Stimulated activated CD4-positive, alpha-beta T cell treated with anti-CD3 and anti-CD28 coated beads, Interleukin-15, amount 100 ng/mL, for 48 hours (primary cell): ENCODE measurements at places on chromosomes 5 and 9.

- no peak for DNase-seq
These were observed 526.1 kb downstream of the BNC2 start for GRCh38 chr9:16344343-16344742.

DNA sequence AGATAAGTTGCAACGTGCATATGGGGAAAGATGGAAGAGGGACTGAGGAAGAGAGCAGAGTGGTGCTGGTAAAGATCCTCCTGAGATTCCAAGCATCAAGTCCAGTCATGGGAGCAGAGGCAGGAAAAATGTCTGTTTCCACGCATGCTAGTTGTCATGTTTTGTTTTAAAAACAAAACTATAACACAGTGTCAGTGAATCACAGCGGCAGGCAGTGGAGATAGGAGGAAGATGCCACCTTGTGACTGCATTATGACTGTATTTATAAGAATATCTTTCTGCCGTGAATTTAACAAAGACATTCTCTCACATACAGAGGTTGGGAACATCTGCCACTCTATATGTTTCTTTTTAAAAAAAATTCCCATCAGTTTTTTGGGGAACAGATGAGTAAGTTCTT, 3.7 kb upstream of the SVEP1 start:
- no peak for DNase-seq

- DNase-seq = no peak
These were observed 77.8 kb upstream of the PRRC1 start for GRCh38 chr5:127439644-127440043.

DNA sequence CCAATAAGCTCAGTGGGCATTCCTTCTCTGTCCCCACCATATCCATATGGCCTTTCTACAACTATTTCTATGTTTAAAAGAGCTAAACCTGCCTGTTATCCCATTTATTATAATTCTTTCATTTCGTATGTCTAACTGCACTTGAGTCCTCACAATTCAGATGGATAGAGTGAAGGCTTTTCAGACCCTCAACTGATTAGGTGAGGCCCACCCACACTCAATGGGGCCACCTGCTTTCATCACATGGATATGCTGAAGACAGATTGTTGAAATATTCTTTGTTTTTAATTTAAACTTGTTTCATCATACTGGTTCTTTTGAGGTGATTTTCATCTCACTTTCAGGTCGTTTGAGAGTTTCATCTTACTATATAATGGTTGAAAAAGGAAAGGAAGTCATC, 5.7 kb upstream of the S1PR3 start:
- no peak for DNase-seq

DNA sequence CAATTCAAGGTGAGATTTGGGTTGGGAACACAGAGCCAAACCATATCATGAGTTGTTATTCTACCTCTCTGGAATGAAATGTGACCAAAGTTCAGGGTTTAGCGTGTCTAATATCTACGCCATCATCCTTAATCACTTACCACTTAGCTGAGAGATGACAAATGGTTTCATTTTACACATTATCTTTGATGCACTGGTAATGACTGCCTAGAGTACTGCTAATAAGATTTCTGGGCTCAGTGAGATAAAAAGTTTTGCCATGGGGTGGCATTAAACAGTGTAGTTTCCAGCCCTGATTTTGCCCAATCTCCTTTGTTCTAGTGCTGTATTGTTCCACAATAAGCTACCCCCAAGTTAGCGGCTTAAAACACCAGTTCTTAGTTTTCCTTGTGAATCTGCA, 367.2 kb downstream of the MLLT3 start:
- no peak for DNase-seq

DNA sequence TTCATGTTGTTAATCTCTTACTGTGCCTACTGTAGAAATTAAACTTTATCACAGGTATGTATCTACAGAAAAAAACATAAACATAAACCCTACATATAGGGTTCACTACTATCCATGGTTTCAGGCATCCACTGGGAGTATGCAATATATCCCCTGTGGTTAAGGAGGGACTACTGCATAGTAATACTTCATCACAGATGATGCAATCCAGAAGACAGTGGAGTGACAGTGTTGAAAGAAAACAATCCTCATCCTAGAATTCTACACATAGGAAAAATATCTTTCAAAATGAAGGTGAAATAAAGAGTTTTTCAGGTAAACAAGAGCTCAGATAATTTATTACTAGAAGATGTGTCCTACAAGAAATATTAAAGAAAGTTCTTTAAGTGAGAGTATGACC, 105.9 kb downstream of the HOMER1 start:
- no peak for DNase-seq

GRCh38 chr5:139560752-139561654, at the start of gene UBE2D2:
TSS of gene UBE2D2 (plus strand) at chr5:139561339. CDS start at chr5:139561792, 453 bp downstream.
- DNase-seq = peak; percentile 95

- DNase-seq = no peak
These were observed 411.4 kb upstream of the SGCD start for GRCh38 chr5:155915601-155916000.

DNA sequence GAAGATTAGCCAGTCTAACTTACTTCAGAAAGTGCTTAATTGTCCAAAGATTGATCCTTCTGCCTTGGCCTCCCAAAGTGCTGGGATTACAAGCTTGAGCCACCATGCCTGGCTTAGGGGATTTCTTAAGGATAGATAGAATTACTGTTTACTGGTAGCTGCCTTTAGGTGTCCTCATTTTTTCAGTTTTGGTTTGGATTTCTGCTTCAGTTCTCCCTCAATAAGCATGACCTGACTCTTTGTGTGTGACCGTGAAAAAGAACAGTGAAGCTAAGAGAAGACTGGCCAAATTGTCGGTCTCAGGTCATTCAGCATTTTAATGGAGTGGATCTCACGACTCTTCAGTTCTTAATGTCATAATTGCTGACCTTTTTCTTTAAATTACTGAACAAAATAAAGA, 22.9 kb upstream of the CMYA5 start:
- no peak for DNase-seq

DNA sequence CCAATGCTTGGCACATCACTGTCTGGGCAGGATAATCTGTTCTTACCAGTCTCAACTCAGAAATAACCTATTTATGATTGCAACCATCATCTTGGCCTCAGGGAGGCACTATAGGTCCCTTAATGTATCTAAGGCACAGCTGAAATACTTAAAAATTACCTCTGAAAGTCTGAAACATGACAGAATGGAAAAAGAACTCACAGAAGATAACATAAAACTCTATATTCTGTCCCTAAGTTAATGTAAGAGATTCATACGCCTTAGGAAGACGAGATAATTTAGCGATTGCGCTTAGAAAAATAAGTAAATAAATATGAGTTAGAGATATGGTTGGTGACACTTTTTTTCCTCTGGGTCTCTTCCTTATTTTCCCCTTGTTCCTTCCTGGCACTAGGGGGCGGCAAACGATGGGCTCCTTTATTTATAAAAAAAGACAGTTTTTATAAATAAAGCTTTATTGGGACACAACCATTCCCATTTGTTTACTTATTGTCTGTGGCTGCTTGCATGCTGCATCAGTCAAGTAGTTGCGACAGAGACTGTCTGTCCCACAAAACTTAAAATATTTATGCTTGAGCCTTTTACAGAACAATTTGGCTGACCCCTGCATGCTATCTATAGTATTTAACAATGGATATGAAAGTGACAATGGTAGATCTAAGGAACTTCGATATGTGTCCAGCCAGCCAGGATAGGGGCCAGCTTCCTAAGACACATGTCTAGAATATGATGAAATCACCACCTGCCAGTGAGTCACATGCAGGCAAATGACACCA, 79.6 kb downstream of the PDE4D start:
- no peak for DNase-seq

DNA sequence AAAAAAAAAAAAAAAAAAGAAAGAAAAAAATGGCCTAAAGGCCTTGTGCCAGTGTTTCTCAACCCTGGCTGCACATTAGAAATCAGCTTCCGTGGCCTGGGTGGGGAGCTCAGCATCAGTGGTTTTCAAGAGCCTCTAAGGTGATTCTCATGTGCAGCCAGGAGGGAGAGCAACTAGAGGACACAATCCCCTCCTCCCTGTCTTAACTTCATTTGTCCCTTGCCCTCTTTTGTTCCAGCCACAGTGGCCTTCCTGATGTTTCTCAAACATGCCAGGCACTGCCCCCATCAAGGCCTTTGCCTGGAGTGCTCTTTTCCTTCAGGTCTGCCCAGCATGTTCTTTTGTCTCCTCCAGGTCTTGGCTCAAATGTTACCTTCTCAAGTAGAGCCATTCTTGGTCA, 42.4 kb downstream of the HOMER1 start:
- no peak for DNase-seq

DNA sequence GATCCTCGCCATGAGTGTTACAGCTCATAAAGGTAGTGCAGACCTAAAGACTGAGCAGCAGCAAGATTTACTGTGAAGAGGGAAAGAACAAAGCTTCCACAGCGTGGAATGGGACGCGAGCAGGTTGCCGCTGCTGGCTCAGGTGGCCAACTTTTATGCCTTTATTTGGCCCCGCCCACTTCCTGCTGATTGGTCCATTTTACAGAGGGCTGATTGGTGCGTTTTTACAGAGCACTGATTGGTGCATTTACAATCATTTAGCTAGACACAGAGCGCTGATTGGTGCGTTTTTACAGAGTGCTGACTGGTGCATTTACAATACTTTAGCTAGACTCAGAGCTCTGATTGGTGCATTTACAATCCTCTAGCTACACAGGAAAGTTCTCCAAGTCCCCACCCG, 13.9 kb downstream of the PLK2 start:
- no peak for DNase-seq

DNA sequence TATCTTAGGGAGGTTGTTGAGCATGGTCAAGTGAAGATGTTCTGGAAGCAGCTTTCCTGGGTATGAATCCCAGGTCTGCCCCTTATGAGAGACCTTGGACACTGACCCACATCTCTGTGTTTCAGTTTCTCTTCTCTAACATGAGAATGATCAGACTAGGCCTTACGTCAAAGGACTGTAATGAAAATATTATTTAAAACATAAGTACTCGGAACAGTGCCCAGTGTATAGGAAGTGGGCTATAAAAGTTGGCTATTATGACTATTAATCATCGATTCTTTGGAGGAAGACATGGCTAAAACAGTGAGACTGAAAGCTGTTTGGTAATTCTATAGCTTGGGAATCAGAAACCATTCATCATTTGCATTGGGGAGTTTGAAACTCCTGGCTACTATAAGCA, 65.3 kb upstream of the MYO10 start:
- DNase-seq = no peak

DNA sequence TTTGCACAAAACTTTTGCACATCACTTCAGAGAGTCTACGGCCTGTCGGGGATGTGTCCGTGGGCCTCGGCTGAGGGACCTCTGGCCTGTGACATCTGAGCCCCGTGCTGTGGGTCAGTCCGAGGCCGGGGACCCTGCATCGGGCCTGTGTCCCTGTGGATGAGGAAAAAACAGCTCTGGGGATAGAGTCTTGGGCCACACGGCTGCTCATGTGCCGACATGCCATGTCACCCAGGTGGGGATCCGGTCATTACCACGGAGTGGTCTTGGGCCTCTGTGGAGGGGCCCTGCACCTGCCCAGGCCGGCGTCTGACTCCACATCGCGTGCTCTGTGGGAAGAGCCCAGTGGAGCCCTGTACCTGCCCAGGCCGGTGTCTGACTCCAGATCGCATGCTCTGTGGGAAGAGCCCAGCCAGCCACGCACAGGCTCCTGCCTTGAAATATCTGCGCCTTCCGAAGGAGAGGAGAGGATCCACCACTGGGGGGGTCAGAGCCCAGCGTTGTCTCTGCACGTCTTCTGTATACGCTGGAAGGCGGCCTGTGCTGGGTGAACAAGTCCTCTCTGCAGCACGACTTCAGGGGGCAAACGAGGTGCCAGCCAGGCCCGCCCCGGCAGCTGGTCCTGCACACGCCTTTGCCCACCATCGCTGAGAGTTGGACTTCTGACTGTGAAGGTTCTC, 27.5 kb upstream of the IRX4 start:
- DNase-seq = no peak

DNA sequence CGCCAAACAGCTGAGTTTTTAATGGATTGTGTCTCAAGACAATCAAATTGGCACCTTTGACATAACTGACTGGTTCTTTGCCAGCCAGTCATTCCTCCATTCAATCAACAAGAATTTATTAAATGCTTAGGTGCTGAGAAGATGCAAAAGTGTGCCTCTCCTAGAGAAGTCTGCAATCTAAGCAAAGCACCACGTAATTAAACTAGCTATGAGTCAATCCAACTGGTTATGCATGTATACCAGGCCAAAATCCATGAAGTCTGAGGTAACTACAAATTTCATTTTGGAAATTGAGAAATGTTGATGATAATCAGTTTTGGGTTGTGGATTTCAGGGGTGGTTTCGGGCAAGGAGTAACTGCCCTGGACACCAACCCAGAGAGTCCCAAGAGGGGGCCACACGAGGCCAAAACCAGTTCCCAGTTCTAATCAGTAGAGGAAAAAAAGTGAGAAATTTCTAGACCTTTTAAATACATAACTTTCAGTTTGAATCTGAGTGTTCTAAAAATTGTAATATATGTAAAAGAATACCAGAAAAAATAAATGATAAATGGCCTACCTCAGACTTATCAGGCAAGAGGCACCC, 92.6 kb downstream of the EFNA5 start:
- no peak for DNase-seq

DNA sequence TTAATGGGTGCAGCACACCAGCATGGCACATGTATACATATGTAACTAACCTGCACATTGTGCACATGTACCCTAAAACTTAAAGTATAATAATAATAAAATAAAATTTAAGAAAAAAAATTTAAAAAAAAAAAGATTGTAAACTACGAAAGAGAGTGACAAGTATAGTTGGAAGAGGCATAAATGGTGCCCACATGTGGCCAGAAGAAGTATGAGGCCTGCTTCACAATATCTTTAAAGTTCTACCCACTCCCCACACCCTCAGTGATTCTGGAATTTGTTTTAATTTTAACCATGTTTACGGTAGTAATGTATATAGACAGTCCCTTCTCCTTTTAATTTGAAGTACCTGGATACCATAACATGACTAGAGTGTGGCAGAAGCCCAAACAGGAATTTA, 172.7 kb downstream of the CHSY3 start:
- DNase-seq = no peak

- no peak for DNase-seq
These were observed 62.8 kb upstream of the C5orf58 start for GRCh38 chr5:170169996-170170395.

- DNase-seq = no peak
These were observed 183.4 kb downstream of the GOLPH3 start for GRCh38 chr5:31990701-31991110.

- DNase-seq = no peak
These were observed 53.9 kb upstream of the PTCH1 start for GRCh38 chr9:95570646-95571045.

- no peak for DNase-seq
These were observed 6.7 kb downstream of the EPB41L4A start for GRCh38 chr5:112412346-112412745.

DNA sequence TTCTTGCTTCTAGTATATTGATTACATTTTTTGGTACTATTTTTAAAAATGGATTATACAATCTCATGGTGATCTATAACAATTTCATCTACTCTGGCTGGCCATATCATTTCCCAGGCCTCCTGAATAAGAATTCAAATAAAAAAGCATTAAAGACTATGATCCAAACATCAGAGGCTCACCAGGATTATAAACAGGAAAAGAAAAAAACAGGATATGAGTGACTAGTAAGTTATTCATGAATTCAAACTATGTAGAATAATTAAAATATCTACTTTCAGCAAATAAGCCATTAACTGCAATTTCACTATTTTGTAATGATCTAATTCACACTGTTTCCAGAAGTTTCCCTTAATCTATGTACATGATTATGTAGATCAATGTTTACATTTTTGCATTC, 293.1 kb upstream of the CDH6 start:
- DNase-seq = no peak

- no peak for DNase-seq
These were observed 61.8 kb downstream of the PRKACG start for GRCh38 chr9:68951879-68952659.

GRCh38 chr9:132670457-132671391, at the start of gene GTF3C4:
TSS of gene GTF3C4 (plus strand) at chr9:132670464. CDS start at chr9:132670599, 135 bp downstream.
- peak; percentile 30 for DNase-seq

- no peak for DNase-seq
These were observed 459.1 kb upstream of the CDH9 start for GRCh38 chr5:27497491-27497890.
